ENCODE measurements at places on chromosomes 16 and 17.

- peak; percentile 49 for DNase-seq
Measured at GRCh38 chr17:77948690-77949114, 9.8 kb upstream of the TNRC6C start.

GRCh38 chr17:76700270-76700616, 10.5 kb downstream of the MXRA7 start:
- no peak for DNase-seq

DNA sequence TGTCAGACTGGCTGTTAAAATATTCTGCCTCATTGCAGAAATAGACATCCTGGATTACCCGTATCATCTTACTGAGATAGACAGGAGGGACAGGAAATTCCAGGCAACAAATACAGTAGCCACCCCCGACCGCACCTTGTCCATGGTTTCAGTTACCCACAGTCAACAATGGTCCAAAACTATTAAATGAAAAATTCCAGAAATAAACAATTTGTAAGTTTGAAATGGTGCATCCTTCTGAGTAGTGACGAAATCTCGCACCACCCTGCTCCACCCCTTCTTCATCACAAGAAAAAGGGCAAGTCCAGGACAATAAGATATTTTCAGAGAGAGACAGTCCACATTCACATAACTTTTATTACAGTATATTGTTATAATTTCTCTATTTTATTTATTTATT, 23.6 kb upstream of the PRSS54 start:
- no peak for DNase-seq

- DNase-seq = peak; percentile 87
Measured at GRCh38 chr17:69175625-69176456, 34.1 kb upstream of the ABCA6 start.

DNA sequence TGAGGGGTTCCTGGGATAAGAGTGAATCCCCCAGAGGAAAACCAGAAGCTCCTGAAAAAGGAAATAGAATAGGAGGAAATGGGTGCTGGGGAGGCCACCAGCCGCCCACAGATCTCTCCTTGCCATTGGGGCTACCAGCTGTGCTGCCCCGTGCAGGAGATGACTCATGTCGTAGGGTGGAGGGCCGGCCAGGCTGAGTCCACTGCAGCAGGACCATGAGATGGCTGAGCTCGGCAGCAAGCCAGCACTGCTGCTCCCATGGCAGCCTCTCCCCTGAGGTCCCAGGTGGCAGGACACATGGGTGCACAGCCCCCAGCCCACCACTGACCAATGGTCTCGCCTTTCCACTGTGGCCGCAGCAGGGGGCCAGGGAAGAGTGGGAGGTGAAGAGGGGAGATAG, 95.5 kb downstream of the GNAO1 start:
- DNase-seq = no peak

GRCh38 chr17:28623696-28624095, 9.7 kb upstream of the RSKR start:
- DNase-seq = no peak

DNA sequence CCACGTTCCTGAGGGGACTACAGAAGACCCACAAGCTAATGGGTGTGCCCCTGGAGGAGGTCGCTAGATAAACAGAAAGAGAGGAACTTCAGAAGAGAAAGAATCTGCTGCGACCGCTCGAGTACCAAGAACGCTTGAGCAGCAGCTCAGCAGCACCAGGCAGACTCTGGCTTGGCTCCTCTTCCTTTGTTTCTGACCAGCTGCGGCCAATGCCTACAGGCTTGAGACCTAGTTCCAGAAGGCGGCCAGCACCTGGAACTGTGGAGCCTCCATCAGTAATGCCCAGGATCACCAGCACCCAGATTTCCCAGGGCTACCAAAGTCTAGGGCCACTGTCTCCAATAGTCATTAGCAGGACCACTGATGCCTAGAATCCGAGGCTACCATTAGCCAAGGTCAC, 26.0 kb upstream of the GOSR2 start:
- no peak for DNase-seq

GRCh38 chr16:11224096-11224893, 31.7 kb downstream of the SOCS1 start:
- DNase-seq = no peak

DNA sequence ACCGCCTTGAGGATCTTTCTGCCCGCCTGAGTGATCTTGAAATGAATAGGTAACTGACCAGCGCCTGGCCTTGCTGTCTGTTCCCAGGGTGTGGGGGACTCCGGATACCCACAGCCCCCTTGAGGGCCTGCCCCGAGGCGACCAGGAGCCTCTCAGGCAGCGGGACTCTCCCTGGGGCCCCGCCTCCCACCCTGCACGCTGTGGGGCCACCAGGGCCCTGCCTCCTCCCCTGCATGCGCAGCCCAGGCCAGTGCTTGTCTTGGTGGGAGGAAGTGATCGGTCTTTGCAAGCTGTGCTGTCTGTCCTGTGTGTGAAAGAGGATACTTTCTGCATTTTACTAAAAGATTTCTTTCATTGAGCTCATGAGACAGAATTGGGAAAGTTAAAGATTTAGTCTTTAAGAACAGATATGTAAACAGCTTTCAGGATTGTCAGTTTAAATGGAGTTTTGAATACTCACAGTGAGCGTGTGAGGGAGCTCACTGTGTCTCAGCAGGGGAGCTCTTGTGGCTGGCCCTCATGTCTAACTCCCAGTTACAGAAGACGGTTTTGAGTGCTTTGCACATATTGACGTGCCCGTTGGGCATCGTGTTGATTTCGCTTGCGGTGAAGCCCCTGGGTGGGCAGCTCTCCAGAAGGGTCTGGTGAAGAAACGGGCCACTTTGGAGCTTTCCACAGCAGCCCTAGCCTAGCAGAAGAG, 36.1 kb upstream of the CAPN15 start:
- no peak for DNase-seq

DNA sequence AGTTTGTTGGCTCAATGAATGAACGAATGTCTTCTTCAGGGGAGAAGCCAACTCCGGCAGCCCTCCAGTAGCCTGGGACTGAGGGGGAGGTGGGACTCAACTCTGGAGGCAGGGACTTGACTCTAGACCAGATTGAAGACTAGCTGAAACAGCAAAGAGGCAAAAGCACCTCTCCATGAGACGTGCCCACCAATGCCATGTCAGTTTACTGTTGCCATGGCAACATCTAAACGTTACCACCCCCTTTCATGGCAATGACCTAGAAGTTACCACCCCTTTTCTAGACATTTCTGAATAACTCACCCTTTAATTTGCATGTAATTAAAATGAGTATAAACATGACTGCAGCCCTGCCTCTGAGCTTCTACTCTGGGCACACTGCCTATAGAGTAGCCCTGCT, 91.8 kb downstream of the ASIC2 start:
- no peak for DNase-seq

GRCh38 chr17:42017866-42018200, 594 bp upstream of the DNAJC7 start:
- DNase-seq = no peak

GRCh38 chr17:57424777-57425188, 168.5 kb downstream of the MSI2 start:
- DNase-seq = no peak

DNA sequence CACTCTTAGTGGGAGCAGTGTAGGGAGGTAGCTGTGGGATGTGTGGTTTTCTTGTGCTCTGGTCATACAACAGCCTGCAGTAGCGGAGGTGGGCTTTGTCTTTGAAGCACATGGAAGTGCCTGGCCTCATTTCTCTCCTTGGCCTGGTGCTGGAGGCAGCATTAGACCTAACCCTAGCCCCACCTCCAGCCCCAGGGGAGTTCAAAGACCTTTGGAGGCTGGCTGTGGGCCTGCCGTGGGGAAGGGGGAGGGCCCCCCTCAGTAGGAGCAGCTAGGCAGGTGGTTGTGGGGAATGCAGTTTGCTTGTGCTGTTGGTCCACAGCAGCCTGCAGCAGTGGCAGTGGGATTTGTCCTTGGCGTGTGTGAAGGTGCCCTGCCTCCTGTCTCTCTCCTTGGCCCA, 91.7 kb downstream of the BCAS3 start:
- DNase-seq = no peak

DNA sequence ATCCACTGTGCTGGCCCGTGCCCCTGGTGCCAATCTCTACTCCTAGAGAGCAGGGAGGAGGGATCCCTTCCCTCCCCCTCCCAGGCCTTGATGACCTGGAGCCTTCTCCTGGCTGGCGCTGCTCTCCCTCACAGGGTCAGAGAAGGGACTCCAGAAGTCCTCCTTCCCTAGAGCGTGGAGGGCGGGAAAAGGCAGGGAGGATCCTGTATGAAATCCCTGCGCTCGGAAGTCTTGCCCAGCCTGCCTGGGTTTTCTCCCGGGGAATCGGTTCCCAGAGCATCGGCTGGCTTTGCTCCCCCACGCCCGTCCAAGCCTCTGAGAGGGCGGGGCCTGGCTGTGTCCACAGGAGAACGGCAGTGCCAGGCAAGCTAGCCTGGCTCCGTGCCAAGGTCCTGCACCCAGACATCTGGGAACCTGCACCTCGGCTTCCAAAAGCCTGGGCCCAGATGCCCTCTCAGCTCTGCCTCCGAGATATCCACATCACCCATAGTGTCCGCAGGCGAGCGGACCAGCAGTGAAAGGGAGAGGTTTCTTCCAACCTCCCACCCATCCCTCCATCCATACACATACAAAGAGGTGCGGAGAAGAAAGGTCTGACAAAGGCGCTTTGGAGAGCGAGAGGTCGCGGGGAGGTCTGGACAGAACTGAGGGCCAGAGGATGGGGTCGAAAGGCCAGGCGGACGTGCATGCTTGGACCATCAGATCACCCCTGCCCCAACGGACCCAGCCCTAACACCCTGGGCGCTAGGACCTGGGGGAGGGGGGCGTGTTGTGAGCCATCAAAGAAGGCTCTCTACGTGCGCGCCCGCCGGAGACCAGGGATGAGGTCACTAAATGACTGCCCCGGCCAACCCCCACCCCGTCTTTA, 1.1 kb downstream of the MPP2 start:
- DNase-seq = no peak

GRCh38 chr16:50213939-50214519, 52.3 kb upstream of the ADCY7 start:
- peak; percentile 46 for DNase-seq

DNA sequence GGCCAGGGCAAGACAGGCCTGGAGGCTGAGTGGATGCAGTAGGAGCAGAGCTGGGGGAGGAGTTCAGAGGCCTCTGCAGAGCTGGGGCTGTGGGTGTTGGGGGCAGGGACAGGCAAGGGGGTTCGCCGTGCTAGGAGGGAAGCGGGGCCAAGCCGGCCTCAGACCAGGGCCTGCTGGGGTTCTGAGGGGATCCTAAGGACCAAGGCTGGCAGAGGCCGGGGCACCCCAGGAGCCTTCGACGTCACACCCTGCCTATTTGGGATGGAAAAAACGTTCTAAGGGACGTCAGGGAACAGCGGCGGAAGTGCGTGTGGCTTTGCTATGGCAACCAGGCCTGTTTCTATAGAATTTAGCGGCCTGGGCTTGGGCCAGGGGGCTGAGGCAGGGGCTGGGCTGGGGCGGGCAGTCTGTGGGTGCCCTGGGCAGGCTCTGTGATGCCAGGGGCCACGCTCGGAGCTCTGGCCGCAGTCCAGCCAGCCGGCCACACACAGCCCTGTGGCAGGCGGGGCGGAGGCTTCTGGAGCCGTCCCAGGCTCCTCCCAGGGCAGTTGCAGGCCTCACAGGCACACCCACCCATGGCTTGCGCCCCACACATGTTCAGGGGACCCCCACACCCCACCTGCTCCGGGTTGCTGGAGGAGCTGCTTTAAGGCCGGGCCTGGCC, 3.7 kb downstream of the TRAF7 start:
- DNase-seq = no peak
